ENCODE measurements at places on chromosomes 11 and 22.

DNA sequence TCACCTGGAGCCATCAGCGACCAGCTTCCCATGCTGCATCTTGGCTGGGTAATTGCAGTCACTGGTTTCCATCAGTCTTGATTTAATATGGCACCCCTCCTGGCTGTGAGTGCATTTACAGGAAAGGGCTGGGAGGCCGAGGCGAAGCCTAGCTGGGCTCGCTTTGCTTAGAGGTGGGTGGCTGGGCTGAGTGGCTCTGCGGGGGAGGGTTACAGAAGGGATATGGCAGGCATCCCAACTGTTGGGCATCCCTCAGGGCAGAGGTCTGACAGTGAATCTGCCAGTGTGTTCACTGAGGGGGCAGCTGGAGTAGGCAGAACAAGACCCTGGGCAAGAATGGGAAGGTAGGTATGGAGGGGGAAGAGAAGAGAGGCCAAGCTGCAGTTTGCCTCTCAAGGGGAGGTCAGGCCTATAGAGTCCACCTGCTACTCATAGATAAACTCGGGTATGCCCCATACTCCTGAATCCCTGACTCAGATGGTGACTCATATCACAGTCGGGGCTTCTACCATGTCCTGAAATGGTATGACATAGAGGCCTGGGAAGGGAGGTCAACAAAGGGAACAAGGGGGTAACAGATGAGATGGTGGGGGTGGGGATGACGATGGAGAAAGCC, 77.5 kb upstream of the PHOX2A start:
- DNase-seq = no peak

- DNase-seq = no peak
These were observed 4.0 kb downstream of the PLXNB2 start for GRCh38 chr22:50303515-50303847.

GRCh38 chr11:2587976-2588748, 111.6 kb downstream of the KCNQ1OT1 start:
- DNase-seq = no peak

DNA sequence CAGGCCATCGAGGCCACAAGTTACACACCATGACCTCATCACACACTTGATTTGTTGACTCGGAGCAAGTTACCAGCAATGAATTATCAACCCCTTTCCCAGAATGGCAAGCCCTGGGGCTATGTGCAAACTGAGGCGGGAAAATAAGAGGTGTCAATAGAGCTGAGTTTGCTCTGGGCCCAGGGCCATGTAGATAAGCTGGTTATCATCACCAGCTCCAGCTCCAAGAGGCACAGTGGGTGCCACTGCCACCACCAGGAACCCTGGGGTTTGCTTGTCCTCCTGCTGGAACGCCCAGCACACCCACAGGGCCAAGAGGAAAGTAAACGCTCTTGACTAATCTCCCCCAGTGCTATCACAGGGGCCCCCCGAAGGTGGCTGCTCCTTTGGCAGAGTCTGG, 13.0 kb upstream of the VPS37C start:
- no peak for DNase-seq

DNA sequence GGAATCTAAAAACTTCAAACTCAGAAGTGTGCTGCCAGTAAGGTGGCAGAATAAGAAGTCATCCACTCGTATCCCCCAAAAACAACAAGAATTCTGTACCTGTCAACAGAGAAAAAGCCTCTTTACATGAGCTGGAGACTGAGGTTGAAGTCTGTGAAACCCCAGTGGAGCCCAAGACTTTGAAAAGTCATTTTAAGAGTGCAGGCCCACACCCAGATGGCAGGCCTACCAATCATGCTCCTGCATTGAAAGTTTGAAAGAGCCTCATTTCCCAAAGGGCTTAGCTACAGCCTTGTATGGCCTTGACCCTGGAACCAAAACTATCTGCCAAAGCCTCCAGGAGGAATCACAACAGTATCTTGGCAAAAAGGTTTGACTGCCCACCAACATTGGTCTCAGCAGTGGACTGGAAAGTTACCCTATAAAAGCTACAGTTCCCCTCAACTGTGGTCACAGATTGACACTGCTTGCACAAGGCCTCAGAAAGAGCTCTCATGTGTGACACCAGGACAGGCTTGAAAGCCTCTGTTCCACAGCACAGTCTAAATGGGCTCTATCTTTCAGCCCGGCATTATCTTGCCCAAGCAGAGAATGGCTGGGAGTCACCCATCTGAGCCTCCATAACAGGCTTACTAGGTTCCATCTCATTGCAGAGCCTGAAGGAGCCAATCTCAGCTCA, 47.7 kb downstream of the SLC22A9 start:
- DNase-seq = no peak

DNA sequence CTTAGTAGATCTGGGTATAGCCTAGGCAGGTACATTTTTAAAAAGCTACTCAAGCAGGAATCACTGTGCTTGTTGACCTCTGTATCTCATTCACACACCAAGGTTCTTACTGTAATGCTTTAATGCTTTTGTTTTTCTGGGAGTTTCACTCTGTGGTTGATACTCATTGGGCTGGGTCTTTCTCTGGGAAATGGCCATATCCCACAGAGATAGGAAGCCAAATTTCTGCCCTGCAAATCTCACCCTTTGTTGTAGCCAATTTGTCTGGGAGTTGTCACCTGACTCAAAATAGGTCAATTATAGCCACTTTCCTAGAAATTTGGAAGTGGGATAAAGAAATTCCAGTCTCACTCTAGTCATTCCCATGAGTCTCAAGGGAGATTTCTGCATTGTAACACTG, 195.8 kb upstream of the BDNF start:
- DNase-seq = no peak

- DNase-seq = peak; percentile 42
These were observed 429 bp downstream of the SLC39A13 start for GRCh38 chr11:47408598-47409439.

DNA sequence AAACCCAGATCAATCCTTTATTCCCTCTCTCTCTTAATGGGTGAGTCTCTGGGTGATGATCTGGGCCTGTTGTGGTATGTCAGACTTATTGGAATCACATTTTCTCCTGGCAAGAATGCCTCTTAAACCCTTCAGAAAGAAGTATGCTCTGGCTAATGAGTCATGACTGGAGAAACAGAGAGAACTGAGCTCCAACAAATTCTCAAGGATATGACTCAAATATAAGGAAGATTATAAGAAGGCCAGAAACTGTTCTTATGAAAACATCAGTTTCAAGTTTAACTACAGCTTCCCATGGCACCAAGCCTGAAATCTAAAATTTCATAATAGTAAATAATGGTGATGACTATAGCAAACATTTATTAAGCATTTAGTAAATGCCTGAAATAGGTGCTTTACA, 83.9 kb downstream of the OR5AK2 start:
- DNase-seq = no peak

- no peak for DNase-seq
These were observed 502.1 kb downstream of the MN1 start for GRCh38 chr22:27299181-27300085.

DNA sequence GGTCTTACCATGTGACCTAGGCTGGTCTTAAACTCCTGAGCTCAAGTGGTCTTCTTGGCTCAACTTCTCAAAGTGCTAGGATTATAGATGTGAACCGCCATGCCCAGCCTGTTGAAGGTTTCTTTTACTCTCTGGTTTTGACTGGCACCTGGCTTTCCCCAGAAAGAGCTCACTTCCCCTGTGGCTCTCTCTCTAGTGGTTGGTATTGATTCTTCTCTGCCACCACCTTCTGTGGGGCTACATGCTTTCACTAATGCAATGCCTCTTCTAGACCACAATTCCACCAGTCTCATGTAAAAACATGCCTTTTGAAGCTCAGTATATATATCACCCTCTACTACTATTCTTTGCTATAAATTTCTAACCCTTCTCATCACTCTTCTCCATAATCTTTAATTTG, 67.2 kb downstream of the CCDC83 start:
- DNase-seq = no peak

- DNase-seq = peak; percentile 76
These were observed 13.1 kb downstream of the HINFP start for GRCh38 chr11:119134389-119134978.

DNA sequence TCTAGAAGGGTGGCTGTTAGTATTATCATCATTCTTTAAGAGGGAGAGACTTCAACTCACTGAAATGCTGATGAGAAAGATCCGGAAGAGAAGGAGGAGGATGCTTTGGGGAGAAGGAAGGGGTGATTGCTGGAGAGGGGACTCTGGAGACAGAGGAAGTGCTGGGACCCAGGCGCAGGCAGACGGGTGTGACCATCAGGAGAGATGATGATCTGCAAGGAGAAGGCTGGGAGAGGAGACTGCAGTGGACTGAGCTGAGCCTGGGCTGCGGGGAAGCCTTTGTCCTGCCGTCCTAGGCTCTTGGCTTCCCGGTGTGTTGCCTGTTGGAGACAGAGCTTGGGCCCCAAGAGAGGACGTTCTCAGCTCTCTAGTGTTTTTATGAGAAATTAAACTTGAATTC, 22.6 kb downstream of the RASD2 start:
- no peak for DNase-seq

GRCh38 chr22:38901111-38901641, 29.2 kb upstream of the CBX6 start:
- DNase-seq = no peak

- no peak for DNase-seq
These were observed 950.7 kb downstream of the BRD1 start for GRCh38 chr22:48876951-48877350.

DNA sequence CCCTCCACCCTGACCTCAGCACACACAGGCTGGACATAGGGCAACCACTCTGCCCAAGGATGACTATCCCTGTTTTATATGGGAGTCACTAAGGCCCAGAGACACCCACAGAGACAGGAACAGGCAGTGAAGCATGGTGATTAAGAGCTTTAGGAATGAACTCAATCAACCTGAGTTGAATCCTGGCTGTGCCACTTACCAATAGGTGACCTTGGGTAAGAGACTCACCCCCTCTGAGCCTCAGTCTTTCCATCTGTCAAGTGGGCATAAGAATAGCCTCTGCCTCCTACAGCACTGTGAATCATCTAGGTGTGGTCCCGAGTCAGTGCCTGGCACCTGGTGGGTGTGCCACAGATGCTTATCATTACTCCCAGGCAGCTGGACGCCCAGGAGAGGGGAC, 6.8 kb downstream of the CRYBB1 start:
- DNase-seq = no peak

GRCh38 chr22:50437511-50438304, 37.1 kb downstream of the SBF1 start:
- DNase-seq = no peak

- DNase-seq = no peak
These were observed 165.4 kb downstream of the FEZ1 start for GRCh38 chr11:125330462-125331325.

DNA sequence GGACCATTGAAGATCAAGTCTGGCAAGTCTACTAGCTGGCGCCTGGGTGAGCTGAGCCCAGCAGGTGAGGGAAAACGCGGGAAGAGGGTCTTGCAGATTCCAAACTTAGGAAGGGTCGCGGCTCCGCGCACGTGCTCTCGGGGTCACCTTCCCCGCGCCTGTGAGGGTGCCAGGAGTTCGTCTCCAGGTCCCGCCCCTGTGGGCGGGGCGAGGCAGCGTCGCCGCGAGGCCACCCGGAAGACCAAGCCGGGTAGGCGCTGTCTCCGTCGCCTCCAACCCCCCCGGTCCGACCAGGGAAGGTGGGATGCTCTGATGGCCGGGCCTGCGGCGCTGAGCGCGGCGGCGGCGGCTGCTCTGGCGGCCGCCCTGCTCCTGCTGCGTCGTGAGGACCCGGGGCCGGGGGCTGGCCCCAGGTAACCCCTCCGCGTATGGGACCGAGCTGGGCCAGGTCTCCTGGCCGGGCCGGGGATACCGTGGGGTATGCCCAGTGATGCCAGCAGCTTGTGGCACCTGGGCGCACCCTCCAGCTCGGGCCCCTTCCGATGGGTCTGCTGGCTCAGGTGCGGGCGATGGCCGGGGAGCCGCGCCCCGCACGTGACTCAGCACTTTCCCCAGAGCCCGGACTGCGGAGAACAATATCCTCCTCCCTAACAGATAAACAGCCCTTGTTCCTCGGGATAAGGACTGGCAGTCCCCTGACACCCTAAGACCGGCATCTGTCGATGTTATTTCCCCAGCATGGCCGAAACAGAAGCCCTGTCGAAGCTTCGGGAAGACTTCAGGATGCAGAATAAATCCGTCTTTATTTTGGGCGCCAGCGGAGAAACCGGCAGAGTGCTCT, at the start of gene HTATIP2:
TSS of gene HTATIP2 (plus strand) at position 215 of the 841 bp plus-strand sequence. CDS start at position 739, 524 bp downstream.
- peak; percentile 76 for DNase-seq

DNA sequence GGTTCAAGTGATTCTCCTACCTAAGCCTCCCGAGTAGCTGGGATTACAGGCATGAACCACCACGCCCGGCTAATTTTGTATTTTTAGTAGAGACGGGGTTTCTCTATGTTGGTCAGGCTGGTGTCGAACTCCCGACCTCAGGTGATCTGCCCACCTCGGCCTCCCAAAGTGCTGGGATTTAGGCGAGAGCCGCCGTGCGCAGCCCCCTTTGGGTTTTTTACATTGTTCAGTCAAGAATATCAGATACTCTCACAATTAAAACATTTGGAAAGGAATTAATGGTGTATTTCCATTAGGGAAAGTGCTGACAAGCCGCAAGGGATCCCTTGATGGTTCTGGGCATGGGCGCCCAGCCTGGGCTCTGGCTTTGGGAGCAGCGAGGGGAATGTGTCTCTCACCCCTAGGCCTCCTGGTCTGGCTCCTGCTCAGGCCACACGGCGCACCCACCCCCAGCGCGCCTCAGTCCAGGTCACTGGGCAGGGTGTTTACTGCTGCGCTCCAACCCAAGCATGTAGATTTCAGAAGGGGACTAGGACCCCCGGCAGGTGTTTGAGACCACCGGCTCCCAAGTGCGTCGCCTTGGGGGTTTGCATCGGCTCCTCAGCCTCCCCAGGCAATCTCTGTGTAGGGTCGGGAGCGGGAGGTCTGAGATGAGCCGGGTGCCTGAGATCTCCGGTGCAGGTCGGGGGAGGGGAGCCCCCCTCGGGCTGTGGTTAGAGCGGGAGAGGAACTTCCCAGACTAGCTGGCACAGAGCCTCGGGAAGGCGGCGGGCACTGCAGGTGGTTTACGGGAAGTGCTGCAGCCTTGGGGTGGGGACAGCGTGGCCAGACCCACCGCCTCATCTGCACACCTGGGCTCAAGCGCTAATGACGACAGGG, 809 bp upstream of the IRF7 start:
- no peak for DNase-seq

DNA sequence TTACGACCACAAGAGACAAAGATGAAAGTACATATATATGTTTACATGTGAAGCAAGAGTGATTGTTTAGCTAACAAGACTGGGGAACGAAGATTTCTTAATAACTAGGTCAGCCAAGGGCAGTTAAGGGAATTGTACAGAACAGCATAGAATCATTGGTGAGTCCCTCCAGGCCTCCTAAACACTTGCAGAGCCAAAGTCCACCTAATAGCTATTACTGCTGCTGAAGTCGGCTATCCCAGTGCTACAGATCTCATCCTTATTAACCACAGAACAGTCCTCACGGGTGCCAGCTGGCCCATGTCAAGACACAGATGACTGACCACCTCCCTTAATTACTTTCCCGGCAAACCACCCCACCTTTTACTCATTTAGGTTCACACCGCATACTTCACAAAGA, 68.5 kb upstream of the OPCML start:
- no peak for DNase-seq

DNA sequence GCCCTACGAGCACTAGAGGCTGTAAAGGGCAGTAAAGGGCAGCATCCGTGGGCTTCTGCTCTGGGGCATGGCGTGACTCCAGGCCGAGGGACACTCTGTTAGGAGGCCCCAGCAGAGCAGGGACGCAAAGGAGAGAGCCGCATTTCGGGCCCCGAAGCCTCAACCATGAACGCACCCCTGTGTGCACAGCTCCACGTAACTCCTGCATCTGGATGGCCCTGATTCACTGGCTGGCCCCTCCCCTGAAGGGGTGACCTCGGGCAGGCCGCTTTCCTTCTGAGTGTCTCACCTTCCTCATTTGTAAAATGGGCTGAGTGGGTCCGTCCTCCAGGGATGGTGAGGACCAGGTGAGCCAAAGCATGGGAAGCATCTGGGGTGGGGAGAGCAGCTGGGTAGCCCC, 13.6 kb downstream of the SHISAL1 start:
- DNase-seq = no peak

All from inflammatory macrophage (primary cell).